ENCODE measurements at places on chromosomes 4 and X.

GRCh38 chr4:91304292-91304691 lies 999.5 kb upstream of the GRID2 start:
- no peak for DNase-seq

GRCh38 chr4:120918788-120919187 lies 3.7 kb downstream of the PRDM5 start:
- no peak for DNase-seq

- DNase-seq: peak; percentile 22
Observed at GRCh38 chr4:78061939-78062570, 4.9 kb downstream of the FRAS1 start.

GRCh38 chr4:10087152-10087791 lies 29.3 kb downstream of the WDR1 start:
- no peak for DNase-seq

GRCh38 chr4:112288455-112288854 lies 2.8 kb upstream of the TIFA start:
- DNase-seq: no peak

DNA sequence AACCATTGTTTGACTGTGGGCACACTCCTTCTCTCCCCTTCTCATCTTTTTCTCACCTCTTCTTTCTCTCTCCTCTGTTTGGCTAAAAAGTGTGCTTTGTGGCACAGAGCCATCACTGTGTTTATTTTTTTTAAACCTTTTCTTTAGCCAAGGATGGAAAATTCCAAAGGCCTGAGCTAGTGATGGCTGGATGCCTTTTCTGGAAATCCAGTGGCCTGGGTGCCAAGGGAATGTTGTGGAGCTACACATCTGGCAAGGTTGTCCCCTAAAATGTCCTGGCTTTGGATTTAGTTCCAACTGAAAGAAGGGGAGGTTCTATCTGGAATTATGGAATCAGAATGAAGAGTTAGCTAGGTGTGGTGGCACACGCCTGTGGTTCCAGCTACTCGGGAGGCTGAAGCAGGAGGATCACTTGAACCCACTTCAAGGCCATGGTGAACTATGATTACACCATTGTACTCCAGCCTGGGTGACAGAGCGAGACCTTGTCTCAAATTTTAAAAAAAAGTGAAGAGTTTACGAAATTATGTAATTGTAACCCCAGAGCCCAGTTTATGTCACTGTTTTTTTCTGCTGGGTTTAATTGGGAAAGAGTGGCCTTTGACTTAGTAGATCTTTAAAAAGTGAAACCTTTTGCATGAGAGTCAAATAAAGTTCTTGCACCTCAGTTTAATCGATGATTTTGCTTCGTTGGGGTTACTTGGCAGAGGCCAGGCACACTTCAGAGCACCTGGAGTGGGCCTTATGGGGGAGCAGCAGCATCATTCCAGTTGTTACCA lies 17.7 kb downstream of the DOCK11 start:
- DNase-seq: peak; percentile 40

- peak; percentile 61 for DNase-seq
Observed at GRCh38 chr4:80225595-80225994, 28.3 kb downstream of the PRDM8 start.

DNA sequence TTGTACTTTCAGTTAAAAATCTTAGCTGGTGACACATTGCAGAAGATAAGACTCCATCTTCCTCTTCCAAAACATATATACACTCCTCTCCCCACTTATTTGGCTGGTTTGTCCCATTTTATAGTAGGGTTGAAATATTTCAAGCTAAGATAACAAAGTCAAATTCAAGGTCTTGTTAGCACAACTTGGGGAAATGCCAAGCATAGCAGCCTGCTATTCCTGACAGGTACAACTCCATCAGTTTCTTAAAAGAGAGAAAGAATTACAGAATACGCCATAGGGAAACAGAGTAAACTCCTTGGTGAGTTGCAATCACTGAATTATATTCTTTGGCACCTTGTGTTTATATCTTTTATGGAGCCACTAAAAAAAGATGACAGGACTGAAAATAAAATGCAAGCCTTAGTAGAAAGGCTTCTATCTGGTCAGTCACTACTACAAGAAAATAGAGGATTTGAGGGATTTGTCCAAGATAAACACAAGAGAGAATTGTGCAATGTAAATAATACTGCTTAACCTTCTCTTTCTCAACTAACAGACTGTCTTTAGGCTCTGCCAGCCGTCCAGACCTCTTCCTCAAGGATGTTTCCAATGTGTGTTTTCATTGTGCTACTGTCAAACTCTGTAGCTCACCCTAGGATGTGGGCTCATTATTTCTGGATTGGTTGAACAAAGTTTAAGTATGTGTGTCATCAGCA lies 170.3 kb downstream of the VEGFC start:
- peak; percentile 78 for DNase-seq

DNA sequence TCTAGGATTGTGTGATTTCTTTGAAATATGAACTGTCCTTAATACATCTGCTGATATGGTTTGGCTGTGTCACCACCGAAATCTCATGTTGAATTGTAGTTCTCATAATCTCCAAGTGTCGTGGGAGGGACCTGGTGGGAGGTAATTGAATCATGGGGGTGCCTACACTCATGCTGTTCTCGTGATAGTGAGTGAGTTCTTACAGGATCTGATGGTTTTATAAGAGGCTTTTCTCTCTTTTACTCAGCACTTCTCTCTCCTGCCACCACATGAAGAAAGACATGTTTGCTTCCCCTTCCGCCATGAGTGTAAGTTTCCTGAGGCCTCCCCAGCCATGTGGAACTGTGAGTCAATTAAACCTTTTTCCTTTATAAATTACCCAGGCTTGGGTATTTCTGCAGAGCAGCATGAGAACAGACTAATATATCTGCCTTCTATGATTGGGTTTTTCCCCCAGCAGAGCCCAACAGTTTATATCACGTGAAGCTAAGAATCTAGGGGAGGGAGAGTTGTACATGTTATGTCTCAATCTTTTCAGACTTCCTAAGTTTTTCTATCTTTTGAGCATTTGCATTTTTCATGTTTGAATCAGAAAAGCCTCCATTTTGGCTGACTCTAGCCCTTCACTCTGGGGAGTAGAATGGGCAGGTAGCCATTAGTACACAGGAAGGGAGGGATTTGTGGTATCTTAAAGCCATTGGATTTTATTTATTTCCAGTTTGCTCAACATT lies 58.9 kb downstream of the PLAC1 start:
- DNase-seq: peak; percentile 92

DNA sequence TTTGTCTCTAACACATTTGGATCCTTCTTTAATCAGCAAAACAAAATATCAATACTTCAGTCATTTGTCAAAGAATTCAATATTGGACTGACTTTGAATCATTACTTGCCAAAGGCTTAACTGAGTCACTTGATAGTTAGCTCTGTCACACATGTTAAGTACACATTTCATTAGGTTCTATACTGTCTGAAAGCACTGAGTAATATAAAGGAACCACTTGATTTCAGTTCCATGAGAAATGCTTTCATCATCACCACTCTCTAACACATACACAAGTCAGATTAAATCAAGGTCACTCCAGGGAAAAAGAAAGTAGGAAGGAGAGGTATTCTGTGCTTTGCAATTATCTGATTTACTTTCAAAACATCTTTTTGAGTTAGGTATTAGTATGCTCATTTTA lies 1233.1 kb downstream of the C4orf33 start:
- no peak for DNase-seq

GRCh38 chr4:75484190-75484589 lies 30.0 kb downstream of the RCHY1 start:
- DNase-seq: no peak

Measured in fibroblast of mammary gland (primary cell).